Stimulated activated CD4-positive, alpha-beta T cell treated with anti-CD3 and anti-CD28 coated beads, Interleukin-12 subunit alpha, Interleukin-12 subunit beta, amount 100 ng/mL, for 48 hours (primary cell): ENCODE measurements at places on chromosomes 11 and 22.

- DNase-seq = no peak
Measured at GRCh38 chr11:121347813-121348212, 55.2 kb downstream of the SC5D start.

- DNase-seq = no peak
Measured at GRCh38 chr11:118900535-118901384, 17.1 kb downstream of the CXCR5 start.

DNA sequence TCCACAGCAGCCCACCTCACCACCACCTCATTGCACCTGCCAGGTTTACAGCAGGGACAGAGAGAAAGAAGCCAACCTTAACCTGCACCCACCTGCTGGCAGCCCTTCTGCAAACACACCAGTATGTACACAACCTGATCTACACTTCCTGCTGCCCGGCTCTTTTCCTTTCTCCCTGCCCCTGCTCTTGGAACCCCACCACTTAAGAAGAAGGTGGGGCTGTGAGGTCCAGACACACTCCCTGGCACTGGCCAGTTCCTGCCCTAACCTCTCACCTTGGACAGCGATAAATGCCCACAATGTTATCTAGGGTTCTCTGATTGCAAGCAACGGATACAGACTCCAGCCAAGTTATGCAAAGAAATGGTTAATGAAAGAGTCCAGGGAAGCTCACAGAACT lies 10.8 kb upstream of the SLC35C1 start:
- DNase-seq = no peak

GRCh38 chr11:45275828-45276227 lies 10.3 kb downstream of the SYT13 start:
- DNase-seq = no peak

DNA sequence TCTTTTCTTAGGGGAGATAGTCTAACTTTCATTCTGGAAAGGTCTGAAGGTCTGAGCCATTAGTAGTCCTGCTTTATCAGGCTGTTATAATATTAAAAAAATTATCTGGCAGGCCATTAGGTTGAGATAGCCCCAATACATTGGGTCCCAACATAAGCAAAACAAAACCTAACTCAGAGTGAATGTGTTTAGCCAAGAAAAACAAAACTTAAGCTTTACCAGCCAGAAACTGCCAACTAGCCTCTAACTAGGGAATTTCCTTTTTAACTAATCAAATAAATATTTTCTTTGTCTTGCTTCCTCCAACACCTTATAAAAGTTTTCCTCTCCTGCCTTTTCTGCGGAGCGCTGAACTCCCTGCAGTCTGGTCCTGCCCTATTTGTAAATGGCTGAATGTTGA lies 1137.7 kb upstream of the CNTN5 start:
- DNase-seq = no peak

- no peak for DNase-seq
Measured at GRCh38 chr11:17473071-17473744, 3.4 kb downstream of the ABCC8 start.

GRCh38 chr22:48811885-48812284 lies 1015.8 kb downstream of the BRD1 start:
- no peak for DNase-seq

DNA sequence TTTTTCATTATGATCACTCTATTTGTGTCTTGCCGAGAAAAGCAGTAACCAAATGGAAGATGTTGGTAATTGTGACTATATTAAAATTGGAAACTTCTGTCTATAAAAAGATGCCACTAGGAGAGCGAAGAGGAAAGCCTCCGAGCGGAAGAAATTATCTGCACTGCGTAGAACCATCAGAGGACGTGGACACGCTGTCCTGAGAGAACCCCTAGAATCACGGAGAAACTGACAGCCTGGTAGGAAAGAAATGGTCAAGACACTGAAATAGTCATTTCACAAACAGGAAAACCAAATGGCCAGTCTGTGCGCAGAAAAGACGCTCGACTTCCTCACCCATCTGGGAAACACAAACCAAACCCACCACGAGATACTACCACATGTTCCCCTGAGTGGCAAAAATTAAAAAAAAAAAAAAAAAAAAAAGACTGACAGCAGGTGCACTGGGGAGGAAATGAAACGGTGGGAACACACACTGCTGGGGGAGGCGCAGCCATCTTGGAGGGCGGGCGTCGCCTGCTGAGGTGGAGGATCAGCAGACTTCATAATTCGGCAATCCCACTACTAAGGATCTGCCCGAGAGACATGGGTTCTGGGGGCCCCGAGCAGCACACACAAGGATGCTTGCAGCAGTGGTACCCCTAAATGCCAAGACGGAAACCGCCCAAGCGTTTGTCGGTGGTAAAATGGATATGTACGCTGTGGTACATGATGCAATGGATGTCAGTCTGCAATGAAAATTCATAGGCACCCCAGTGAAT lies 21.3 kb downstream of the IFITM10 start:
- DNase-seq = no peak

GRCh38 chr11:103878646-103879045 lies 157.8 kb upstream of the DDI1 start:
- DNase-seq = no peak

DNA sequence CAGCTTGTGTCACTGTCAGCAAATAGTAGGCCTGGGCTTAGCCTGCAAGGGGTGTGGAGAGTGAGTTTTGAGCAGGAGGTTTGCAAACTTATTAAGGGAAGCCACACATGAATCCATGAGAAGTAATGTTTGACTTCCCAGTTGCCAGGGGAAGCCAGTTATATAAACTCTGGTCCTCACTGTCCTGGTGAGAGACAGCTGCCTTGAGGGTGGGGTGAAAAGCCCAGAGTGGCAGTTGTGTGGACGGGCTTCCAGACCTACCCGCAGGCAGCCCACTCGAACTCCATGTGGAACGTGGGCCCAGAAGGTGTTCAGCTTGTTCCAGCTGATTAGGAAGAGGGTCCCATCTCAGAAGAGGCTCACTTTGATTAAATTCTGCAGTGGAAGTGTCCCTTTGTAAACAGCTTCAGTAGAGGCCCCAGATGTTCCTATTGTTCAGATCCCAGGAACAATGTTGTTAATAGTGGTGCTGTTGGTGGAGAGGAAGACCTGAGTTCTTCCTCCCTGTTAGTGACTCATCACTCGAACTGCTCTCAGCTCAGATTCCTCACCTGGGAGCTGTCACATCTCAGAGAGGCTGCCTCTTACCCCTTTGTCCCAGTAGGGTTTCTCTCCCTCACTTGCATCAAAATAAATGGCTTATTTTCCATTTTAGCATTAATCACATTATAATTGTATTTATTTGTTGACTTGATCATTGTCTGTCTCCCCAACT lies 63.4 kb downstream of the GRAMD1B start:
- DNase-seq = no peak

DNA sequence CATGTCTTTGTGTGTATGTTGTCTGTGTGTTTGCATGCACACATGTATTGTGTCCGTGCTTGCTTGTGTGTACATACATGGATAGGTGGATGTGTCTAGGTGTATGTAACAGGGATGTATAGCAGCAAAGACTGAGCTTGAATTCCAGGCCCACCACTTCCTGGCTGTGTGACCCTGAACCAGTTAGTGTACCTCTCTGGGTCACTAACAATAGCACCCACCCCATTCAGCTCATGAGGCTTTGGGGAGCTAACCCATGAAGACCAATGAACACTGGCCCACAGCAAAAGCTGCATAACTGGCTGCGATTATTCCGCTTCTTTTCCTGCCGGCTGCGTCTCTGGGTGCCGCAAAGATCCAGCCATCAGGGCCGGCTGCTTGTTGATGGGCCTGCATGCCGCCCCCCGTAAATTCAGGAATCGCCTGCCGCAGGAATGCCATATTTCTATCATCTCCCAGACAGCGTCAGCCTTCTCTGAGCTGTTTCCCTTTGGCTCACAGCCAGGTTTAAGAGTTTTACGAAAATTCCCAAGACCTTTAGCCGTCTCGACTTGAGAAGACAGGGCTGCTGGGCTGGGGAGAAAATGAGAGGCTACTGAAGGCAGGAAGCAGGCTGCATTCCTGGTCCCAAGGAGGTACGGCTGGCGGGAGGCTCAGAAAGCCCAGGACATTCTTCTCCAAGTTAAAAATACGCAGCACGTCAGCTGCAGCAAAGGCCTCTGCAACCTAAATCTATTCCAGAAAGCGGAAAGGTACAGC lies 224.6 kb downstream of the MN1 start:
- no peak for DNase-seq

GRCh38 chr22:28911777-28912669 lies 28.7 kb downstream of the ZNRF3 start:
- no peak for DNase-seq

DNA sequence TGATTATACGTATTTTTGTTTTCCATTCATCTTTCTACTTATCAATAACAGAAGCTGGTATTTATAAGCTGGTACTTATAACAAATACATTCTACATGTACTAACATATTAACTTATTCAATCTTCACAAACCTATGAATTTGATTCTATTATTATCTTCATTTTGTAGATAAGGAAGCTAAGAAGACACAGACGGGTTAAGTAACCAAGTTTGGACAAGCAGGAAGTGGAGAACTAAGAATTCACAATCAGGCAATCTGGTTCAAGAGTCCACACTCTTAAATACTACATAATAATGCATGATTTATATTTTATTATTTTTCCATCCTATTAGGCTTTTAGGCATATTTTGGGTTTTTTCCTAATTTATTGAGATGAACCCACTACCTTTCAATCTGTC lies 25.0 kb downstream of the FCHSD2 start:
- DNase-seq = no peak

GRCh38 chr11:69640995-69641581 lies at the start of gene CCND1:
TSS of gene CCND1 (plus strand) at chr11:69641156. CDS start at chr11:69641314, 158 bp downstream.
- no peak for DNase-seq

DNA sequence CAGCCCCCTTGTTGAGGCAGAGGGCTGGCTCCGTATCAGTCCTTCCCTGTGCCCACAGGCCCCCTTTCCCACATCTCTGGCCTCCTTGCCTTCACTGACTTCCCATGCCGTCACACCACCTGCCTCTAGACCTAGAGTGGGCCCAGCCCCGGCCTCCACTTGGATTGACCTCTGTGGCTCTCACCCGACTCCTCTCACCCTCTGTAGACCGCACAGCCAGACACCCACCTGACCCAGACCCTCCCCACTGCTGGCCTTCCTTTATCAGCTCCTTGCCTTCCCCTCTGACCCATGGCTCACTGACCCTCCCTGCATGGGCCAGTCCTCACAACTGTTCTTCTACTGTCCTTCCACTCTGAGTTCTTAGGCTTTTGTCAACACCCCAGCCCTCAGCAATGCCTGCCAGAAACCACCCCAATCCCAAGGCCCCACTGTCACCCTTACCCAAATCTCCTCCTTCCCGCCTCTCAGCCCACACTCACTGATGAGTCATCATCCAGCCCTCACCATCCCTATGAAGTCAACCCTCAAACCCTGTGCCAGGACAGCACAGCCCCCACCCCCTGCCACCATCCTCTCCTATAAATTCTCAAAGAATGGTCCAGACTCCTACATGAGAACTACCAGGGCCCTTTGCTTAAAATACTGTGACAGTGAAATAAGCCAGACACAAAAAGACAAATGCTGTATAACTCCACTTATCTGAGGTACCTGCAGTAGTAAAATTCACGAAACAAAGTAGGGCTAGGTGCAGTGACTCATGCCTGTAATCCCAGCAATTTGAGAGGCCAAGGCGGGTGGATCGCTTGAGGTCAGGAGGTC lies 53.4 kb downstream of the SCGB1A1 start:
- DNase-seq = no peak

GRCh38 chr22:39348909-39349505 lies 784 bp upstream of the SYNGR1 start:
- no peak for DNase-seq

DNA sequence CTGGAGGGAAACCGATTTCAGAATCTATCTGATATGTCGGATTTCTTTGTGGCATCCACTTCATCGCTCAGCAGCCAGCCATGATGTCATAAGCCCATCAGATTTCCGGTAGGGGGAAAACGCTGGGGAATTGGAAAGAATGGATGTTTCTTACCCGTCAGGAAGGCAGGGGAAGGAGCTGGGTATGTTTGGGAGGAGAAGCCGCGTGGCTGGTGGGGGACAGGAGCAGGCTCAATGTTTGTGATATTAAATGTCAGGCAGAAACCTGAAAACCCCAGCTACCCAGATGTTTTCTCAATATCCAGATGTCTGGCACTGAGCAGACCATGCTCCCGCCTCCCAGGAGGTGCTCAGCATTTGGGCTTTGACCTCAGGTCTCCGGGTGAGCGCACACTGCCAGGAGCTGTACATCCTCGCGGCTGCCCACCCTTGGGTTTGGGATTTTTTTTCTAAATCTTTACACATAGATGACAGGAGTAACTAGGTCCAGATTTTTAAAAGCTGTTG lies 67.5 kb downstream of the NFAM1 start:
- DNase-seq = no peak

GRCh38 chr11:68211546-68211945 lies 1.6 kb downstream of the KMT5B start:
- DNase-seq = no peak

DNA sequence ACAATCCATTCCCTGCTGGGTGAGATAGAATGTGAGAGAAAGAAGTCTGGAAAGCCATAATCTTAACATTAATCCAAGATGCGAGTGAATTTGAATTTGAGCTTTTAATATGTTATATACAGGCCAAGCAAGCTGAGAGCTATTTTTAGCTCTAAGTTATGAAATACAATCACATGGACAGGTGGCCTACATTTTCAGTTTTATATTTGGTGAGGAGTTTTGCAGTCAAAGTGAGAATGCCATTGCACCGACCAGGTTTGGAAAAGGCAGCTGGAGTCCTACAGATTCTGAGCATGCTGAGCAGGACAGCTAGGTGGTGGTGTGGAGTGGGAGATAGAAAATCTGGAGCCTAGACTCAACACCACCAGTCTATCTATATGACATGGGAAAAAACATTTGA lies 12.0 kb downstream of the OR5B21 start:
- DNase-seq = no peak

- no peak for DNase-seq
Measured at GRCh38 chr11:2772544-2773031, 72.8 kb upstream of the KCNQ1OT1 start.

DNA sequence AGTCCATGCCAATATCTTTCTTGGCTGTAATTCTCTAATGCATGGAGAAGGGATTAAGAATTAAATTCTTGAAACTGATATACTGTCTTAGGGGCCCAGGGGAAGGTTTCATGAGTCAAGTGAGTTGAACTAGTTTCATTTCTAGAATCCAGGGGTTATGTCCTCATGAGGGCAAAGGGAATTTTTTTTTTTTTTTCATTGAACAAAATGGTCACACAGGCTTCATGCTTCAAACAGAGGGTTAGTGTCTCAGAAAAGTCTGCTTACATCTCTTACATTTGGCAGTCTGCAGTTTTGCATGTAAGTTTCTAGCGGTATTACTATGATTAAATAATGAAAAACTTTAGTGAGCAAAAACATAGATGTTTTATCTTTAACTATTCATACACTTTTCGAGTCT lies 32.9 kb downstream of the PPME1 start:
- DNase-seq = no peak
